Smooth muscle cell of trachea (primary cell): ENCODE measurements at places on chromosomes 7 and 10. TPM values are rescaled to one million over a fixed set of nuclear protein-coding genes. Genes with fewer than 3 reads are reported as not detected.

Gene ANKRD1
- 0.17 and 2.6 TPM in 2 replicates for total RNA-seq

Gene ADAM22
- total RNA-seq, result 1.0 and 1.5 TPM in 2 replicates

Gene RPEL1
- total RNA-seq, result under 0.01 and 0.15 TPM in 2 replicates

Gene HOXA2
- total RNA-seq, result 1.3 and 2.6 TPM in 2 replicates

Gene CUZD1
- total RNA-seq, result 0.58 and 0.66 TPM in 2 replicates

Gene LDB3
- under 0.01 TPM in 1 of 2 replicates, not detected in the other for total RNA-seq

Gene AOC1
- not detected in 2 replicates for total RNA-seq

Gene CC2D2B
- under 0.01 TPM in 1 of 2 replicates, not detected in the other for total RNA-seq

Gene LRRD1
- total RNA-seq, result 0.15 TPM in 1 of 2 replicates, not detected in the other

Gene SPDYE9
- under 0.01 TPM in 1 of 2 replicates, not detected in the other for total RNA-seq

Gene EBLN1
- not detected in 2 replicates for total RNA-seq

Gene AGR3
- not detected in 2 replicates for total RNA-seq

Gene HUS1
- total RNA-seq, result 16.4 and 17.2 TPM in 2 replicates

Gene SFRP5
- not detected in 2 replicates for total RNA-seq

Gene PPIA
- 1,977 and 3,680 TPM in 2 replicates for total RNA-seq

Gene PRPS1L1
- total RNA-seq, result 0.15 TPM in 1 of 2 replicates, not detected in the other

Gene MYOZ1
- 0.33 TPM in 1 of 2 replicates, not detected in the other for total RNA-seq

Gene EGR2
- 0.15 and 0.33 TPM in 2 replicates for total RNA-seq

Gene FAM171A1
- total RNA-seq, result 14.0 and 22.7 TPM in 2 replicates

Gene LBX1
- total RNA-seq, result not detected in 2 replicates
